Astrocyte of the hippocampus (primary cell): ENCODE measurements at places on chromosomes 6 and 20.

DNA sequence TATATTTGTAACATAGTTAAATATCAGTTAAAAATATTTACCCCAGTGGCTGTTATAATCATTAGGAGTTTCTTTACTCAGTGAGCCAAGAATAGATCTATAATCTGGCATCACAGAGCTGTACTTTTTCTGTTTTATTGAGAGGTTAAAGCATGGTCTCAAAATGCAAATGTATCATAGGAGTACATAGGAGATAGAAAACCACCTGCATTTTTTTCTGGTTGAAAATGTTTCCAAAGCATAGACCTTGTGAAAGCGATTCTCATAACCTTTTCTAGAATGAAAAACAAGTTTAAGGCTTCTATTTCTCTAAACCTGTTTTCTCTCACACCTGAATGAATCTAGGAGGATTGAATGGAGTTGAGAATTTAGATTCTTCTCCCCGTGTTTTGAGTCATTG is 14.4 kb downstream of the KCNQ5 start:
- DNase-seq = no peak

DNA sequence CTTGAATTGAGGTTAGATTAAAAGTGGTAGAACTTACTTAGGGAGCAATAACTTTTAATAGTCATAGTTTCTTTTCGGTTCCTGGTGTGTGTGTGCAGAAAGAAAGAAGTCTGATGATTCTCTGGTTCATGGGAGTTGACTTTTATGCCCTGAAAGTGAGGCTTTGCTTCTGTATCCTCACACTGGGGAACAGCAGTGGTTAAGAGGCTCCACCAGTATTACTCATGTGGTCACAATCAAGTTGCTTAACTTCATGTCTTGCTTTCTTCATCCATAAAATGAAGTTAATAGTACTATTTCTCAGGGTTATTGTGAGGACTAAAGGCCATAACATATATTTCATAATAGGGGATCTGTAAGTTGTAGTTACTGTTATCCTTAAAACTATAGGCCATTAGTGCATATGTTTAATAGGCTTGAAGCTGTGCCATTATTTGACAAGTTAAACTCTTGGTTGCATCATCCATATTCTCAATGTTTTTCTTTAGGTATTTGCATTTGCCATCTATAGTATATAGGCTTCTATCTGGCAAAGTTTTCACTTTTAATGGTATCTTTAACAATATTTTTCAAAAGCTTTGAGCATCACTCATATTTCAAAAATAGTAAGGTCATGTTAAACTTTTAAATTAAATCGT is 262.4 kb downstream of the PLCB1 start:
- DNase-seq = no peak

DNA sequence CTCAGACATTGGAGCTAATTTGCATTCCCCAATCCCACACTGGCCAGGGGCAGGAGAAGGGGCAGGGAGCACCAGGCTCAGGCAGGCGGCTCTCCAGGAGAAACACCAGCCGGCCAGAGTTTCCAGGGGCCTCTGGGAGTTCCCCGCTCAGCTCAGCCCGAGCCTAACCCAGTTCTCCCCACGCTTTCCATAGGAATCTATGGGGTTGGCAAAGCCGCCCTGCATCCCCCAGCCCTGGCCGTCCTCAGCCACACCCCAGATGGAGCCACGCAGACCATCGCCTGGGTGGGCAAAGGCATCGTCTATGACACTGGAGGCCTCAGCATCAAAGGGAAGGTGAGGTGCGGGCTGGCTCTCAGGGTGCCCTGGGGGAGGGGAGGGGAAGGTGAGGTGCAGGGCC is 8.2 kb downstream of the NPEPL1 start:
- no peak for DNase-seq

DNA sequence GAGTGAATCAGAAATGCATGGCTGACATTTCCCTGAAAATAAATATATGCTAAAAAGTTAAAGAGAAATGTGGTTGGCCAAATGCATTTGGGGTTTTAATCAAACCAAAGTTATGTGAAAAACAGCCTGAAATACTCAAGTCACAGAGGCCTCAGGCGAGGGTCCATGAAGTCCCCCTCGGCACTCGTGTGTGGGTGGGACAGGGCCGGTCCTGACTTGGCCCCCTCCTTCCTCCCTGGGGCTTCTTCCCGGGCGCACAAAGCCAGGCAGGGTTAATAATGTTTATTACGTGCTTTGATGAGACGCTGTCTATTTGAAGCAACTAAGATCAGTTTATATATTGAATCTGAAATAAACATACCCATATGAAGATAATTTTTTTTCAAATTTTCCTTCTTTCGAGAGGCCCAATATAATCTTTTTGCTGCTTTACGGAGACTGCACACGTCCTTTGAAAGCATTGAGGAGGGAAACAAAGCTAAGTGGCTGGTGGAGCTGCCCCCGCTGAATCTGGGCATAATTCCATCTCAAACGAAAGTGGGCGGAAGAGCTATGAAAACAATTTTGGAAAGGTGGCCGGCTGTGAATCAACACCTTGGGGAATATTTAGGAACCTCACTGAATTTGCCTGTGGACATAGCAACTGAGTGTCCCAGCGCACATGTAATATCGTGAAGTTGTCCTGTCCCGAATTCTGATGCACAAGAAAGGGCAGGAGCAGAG is 55.8 kb upstream of the SMOC2 start:
- peak; percentile 33 for DNase-seq

- no peak for DNase-seq
These were observed 79.1 kb downstream of the TNFRSF21 start for GRCh38 chr6:47230579-47230978.

GRCh38 chr6:36594816-36595643 is 868 bp downstream of the SRSF3 start:
- peak; percentile 56 for DNase-seq

DNA sequence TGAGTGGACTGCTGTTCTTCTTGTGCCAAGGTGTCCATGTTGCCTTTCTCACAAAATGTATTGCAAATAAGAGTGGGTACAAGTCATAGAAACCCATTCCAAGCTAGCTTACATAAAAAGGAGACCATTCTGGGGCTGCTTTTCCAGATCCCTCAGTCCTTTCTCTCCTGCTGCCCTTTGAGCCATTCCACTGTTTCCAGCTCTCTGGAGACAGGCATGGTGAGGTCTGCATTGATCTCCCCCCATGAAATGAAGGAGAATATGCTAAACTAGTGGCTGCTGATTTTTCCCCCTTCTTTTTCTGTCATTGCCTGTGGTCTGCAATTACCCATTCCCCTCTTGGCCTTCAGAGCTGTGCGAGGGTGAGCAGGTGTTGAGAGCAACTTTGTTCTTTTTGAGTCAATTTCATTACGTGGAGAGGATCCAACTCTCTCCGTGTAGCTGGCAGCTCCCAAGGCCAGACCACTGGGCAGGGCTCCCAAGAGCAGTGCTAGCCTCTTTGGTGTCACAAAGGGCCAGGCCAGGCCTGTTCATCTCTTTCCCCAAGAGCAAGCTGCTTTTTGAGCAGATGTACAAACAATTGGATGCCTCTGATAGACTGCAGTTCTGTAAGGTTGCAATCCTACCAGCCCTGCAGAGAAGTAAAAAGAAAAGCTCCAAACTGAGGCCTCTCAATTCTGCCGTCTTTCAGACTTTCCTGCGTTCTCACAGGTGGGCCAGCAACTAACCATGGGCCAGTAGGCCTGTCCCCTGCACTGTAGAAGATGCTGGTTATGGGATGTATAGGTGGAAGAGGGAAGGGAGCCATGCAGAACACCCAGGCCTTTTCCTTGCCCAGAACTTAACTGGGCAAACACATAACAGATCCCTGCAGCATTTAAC is 96.1 kb upstream of the ARMC2 start:
- DNase-seq = peak; percentile 41

GRCh38 chr20:61560361-61560853 is 308.3 kb downstream of the CDH4 start:
- DNase-seq = peak; percentile 68

DNA sequence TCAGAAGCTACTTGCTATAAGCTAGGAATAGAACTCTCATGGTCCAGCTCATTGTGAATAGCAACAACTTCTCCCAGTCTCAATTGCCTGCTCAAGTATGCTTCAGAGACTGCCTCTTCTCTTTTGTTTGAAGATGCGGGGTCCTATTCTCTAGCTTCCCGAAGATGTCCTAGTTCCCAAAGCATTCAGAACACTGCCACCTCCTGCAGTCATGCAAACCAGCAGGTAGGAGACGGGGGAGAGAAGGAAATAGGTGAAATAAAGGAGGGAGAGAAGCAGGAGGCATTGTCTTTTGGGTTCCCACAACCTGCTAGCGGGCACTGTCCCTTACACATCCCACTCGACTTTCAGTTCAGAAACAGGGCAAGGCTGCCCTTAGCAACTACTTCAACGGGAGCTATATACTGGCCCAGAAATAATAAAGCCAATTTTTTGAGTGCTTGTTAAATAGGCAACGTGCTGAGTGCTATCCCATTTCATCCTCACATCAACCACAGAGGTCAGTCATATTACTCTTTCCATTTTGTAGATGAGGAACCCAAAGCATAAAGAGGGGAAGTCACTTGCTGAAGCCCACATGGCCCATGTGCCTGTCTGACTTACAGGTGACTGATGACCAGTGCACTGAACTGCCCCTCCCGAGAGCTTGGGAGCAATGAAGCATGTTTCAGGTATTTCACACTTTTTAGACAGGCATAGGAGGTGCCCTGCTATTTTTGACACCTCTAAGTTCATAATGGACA is 61.9 kb upstream of the ATXN1 start:
- no peak for DNase-seq

DNA sequence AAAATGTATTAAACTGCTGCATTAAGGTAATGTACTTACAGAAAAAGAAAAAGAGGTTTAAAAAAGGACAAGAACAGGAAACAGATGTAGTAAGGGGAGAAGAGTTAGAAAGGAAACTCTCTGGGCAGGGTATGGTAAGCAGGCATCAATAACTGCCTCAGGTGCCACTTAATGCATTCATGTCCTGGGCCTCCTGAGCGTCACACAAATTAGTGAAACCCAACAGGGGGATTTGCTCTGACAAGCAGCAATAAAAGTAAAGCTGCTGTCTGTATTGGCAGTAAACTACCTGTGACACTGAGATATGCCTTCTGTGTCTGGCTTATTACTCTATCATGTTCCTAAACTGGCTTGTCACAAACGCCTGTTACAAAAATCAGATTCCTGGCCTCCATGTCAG is 1.5 kb upstream of the EFHC1 start:
- no peak for DNase-seq

DNA sequence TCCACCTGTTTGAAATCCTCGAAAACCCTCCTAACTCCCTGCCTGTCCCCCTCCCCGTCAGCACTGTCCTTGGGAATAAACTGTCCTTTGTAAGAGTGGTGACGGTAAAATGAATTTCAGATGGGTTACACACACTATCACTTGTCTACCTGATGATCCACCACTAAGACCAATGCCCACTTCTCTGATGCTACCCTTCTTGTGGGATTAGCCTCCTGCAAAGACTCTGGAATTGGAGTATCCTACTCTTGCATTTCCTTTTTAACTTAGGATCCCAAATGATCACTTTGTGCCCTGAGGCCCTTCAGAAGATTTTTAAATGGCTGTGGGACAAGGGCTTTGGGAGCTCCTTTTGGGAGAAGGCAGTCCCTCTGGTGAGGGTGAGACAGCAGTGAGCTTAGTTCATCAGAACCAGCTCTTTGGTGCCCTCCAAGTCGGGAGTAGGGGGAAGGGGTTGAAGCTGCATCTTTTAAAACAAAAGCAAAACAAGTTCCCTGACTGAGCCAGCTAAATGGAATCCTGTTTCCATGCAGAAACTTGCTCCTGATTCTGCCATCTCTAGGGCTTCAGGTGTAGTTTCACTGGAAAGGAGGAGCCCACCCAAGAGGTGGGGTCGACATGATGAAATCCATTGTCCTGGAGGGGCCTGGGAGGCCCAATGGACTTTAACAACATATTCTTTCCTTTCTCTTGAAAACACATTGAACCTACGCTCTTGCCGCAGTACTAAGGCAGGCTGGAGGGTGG is 86.5 kb downstream of the ASXL1 start:
- no peak for DNase-seq

GRCh38 chr6:52786249-52786956 is 17.2 kb downstream of the GSTA1 start:
- DNase-seq = no peak

GRCh38 chr6:108874470-108875160 is 26.4 kb downstream of the ARMC2 start:
- DNase-seq = peak; percentile 4

- DNase-seq = no peak
These were observed 94.2 kb upstream of the ATXN1 start for GRCh38 chr6:16855460-16855859.

- DNase-seq = no peak
These were observed 33.8 kb upstream of the ZFAND3 start for GRCh38 chr6:37785663-37786270.

GRCh38 chr6:16256781-16257180 is 18.4 kb downstream of the GMPR start:
- no peak for DNase-seq

- no peak for DNase-seq
These were observed 237.4 kb downstream of the GRIK2 start for GRCh38 chr6:101630941-101631340.

GRCh38 chr20:60955706-60956105 is 296.4 kb upstream of the CDH4 start:
- no peak for DNase-seq

DNA sequence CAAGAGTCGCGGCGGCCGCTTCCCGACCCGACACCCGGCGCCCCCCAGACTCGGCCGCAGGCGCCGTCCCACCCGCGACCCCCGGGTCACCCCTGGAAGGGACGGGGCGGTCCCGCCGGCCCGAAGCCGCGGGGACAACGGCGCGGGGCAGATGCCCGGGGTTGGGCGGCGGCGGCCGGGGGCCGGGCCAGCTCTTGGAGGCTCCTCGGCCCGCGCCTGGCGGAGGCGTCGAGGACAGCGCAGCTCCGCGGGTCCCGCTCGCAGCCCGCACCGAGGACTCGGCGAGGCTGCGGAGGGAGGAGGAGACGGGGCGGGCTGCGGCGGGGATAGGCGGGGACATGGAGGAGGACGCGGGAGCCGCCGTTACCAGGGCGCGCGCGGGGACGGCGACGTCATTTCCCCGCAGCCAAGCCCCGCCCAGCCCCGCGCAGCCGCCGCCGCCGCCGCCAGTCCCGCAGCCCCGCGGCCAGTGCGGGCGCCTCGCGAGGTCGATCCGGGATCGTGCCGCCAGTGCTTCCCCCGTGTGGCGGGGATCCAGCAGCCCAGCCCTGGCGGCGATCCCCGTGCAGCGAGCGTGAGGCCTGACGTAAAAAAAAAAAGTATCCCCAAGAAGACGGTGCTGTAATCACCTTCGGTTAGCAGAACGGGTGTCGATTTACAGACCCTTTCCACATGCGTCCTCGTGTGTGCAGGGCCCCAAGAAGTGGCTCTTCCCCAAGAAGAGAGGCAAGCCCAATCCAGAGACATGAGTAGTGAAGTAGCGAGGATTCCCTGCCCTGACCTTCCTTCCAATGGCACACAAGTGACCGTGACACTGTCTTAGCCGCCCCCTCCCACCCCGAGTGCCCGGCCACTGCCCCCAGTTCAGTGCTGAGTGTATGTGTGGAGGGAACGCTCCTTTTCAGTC is at the start of gene FAM184A:
Gene FAM184A, minus strand, starts transcription at position 289 of the 907 bp plus-strand sequence. CDS start 365 bp downstream, outside the sequence.
- peak; percentile 75 for DNase-seq

GRCh38 chr6:142569676-142570075 is 267.9 kb downstream of the ADGRG6 start:
- DNase-seq = peak; percentile 51

- DNase-seq = peak; percentile 57
These were observed 202.1 kb upstream of the CNR1 start for GRCh38 chr6:88368071-88368787.

- no peak for DNase-seq
These were observed 36.0 kb downstream of the TMEM242 start for GRCh38 chr6:157287247-157287850.

GRCh38 chr20:35368666-35369423 is 42.9 kb downstream of the UQCC1 start:
- peak; percentile 47 for DNase-seq

GRCh38 chr20:10714236-10714975 is 40.6 kb upstream of the JAG1 start:
- DNase-seq = peak; percentile 28
